ENCODE measurements at places on chromosomes 12 and 14.
A peak's percentile ranks its signal among the peaks of the same experiment; 100 is the strongest.

- DNase-seq: no peak
These were observed 19.5 kb upstream of the HHIPL1 start for GRCh38 chr14:99625476-99625875.

DNA sequence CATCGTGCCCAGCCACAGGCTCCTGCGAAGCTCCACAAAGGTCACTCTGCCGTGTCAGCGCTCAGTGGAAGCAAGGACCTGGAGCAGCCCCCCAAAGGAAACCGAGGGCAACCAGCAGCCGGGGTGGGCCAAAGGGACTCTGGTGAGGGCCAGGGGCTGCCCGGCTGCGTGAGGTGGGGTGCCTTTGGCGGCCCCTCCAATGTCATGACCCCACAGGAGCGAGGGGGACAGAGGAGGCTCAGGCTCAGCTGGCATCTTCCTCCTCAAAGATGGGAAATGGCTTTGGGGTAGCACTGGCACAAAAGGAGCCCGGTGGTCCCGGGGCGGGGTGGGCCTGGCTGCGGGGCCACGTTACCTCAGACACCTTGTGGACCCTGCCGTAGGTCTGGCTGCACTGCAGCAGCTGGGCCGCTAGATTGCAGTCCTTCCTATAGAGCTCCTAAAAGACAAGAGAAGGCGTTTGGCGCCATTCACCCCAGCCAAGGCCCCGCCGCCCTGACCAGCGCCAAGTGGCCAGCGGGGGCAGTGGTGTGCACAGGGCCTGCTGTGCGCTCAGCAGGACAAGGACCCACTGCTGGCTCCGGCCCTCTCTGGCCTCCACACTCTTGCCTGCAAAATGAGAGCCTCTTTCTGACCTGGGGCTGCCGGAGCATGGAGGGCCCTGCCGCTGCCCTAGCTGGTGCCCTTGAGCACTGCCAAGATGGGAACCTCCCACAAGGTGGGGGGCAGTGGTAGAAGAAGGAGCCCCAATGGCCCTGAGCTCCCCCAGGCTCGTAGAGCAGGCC lies 46.9 kb downstream of the BEGAIN start:
- no peak for DNase-seq

DNA sequence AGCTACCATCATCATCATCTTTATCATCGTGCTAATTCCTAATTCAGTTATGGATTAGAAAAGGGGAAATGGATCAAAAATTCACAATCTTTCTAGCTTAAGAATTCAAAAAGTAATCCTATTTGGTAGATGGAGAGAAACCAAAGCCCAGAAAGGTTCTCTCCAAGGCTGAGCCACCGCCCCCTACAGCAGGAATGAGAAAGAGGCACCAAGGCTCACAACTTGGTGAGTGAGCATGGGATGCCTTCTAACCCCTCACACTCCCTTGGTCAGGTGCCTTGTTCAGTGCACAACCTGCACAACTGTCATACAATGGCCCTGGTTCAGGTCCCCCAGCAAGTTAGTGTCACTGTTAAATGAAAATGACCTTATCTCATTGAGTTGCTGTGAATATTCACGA lies 171.5 kb downstream of the ANO2 start:
- DNase-seq: no peak

DNA sequence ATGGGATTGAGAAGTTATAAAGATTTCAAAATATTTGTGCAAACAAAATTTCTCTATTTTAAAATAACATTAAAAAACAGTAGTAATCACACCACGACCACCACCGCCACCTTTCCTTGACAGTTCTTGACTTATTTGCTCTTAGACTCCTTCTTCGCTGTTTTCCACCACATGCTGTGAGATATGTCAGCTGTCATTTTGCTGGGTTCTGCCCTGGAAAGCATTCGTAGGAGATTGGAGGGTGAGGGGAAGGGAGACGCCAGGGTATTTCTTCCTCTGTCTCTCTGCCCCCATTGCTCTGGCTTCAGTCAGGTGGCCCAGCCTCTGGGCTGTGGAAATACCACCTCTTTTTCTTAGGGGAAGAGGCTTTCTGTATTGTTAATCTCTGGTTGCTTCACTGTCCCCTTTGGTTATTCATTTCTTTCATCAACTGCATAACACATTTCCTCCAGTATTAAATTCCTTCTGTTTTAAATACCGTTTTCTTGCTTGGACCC lies 186.2 kb downstream of the NEDD1 start:
- DNase-seq: no peak

DNA sequence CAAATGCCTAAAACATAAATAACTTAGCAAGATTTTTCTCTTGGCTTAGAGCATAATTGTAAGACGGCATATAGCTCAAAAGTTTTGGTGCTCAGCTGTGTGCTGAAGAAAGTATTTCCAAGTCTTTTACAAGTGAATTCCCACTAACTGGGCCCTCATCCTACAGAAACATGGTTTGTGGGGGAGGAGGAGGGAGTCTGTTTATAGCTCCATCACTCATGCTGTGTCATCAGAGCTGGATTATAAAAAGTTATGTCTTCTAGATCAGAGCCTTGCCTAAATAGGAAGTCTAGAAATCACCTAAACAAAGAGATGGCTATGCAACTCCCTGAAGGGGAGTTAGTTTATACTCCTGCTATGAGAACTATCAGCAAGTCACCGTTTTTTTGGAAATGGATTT lies 65.9 kb upstream of the OTOGL start:
- no peak for DNase-seq

GRCh38 chr12:89453121-89453978 lies 71.2 kb downstream of the GALNT4 start:
- peak; percentile 49 for DNase-seq

- DNase-seq: no peak
These were observed 338.6 kb downstream of the APAF1 start for GRCh38 chr12:98983647-98984046.

DNA sequence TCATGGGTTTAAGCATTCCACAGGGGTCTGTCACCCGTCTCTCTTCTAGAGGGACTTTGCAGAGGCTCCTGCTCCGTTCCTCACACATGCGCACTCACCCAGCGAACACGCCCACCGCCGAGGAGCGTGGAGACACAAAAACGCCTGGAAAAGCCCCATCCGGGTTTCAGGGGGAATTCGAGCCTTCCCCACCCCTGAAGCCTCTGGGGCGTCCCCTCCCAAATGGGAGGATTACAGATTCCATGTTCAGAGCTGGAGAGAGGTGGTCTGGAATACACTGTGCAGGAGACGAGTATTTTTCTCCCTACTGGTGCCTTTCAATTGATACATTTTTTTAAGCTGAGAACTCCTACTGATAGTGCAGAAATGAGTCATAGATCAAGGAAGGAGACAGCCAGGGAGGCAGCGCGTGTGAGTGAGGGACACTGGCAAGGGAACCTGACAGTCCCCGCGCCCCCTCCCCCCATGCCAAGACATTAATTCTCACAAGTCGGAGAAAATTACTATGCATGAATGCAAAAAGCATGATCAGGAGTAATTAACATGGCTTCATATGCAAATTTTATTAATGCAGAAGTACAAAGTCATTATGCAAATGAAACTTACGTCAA lies 36.9 kb downstream of the BCL11B start:
- no peak for DNase-seq

DNA sequence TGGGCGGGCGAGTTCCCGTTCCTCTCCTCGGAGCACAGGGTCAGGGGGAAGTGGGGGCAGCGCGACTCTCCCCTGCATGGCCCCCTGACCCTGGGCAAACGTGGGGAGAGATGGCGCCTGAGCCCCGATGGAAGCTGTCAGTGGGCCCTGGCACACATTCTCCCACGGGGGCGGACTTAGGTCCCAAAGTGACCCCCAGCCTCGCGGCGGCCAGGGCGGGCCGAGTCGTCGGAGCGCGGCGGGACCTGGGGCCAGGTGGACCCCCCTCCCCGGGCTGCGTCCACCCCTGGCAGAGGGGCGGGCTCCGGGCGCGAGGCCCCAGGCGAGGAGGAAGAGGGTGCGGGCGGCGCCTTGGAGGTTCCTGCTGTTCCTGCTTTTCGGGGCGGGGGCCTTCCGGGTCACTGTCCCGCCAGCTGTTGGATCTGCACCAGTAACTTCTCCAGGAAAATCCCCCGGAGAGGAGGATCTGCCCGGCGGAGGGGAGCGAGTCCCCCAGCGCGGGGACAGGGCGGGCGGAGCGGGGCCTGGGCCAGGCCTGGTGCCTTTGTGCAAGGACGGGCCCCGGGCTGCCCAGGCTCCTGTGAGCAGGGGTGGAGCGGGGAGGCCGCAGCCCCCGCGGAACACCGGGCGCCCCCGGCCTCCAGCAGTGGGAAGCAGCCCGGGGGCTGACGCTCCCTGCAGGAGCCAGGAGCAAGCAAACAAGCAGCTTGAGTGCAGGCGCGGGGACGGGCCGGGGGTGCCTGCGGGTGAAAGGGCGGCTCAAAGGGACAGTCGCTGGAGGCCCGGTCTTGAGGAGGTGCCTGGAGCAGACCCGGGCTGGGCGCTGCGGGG lies 15.3 kb downstream of the TNFAIP2 start:
- DNase-seq: peak; percentile 49

GRCh38 chr12:30358671-30359070 lies 337.0 kb downstream of the IPO8 start:
- DNase-seq: no peak

DNA sequence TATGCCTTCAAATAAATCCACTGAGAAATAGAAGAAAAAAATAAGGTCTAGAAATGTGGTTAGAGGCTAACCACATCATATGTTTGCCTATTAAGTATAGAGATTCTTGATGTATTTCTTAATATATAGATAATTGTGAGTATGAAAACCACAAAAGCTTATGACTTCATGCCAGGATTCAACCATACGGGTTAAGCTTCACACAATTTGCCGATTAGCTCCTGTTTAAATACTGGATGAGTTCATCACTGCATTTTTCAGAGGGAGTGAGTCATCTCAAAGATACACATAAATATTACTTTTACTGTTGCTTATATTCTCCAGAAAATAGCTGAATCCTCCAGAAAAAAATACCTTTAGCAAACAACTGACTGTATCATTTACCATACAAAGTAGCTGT lies 79.6 kb downstream of the RPL10L start:
- DNase-seq: no peak

GRCh38 chr14:56005191-56006053 lies 112.8 kb upstream of the PELI2 start:
- DNase-seq: peak; percentile 8

DNA sequence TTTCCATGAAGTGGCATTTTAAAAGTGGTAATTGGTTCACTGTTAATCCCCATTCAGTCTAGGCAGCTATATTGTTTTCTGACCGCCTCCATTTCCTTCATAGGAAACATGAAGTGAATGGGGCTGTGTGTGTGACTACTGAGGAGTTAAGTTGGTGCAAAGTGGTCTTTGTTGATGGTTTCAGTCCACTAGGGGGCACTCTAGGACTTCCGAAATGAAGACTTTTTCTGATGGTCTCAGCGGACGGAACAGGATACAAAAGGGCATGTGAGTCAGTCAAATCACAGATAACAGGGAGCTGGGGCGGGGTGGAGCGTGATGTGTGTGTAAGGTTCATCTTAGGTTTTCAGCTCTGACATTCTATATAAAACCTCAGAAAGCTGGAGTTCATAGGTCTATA lies 240.1 kb upstream of the OR4E1 start:
- DNase-seq: peak; percentile 78

- peak; percentile 70 for DNase-seq
These were observed 21.9 kb upstream of the KLC1 start for GRCh38 chr14:103606963-103607668.

GRCh38 chr14:59097681-59098080 lies 90.8 kb upstream of the DAAM1 start:
- no peak for DNase-seq

- no peak for DNase-seq
These were observed 26.9 kb upstream of the PYGL start for GRCh38 chr14:50970886-50971781.
